Fibroblast of skin of right quadriceps (primary cell): ENCODE measurements at places on chromosomes 12 and 14.

DNA sequence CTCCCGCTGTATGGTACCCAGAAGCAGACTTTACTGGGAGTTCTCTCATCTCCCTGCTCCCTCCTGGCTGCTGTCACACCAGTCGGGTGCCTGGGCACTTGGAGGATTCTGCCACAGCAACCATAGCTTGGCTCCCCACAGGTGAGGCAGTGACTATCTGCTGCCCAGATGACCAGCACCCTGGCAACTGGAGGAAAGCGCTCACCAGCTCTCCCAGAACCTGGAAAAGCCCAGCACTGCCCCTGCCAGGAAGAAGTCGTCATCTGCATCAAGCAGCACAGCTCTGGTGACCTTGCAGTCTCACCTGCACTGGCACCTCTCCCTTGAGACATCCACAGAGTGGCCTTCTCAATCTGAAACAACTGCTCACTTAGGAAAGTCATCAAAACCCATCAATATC is 31.9 kb upstream of the TC2N start:
- no peak for DNase-seq

DNA sequence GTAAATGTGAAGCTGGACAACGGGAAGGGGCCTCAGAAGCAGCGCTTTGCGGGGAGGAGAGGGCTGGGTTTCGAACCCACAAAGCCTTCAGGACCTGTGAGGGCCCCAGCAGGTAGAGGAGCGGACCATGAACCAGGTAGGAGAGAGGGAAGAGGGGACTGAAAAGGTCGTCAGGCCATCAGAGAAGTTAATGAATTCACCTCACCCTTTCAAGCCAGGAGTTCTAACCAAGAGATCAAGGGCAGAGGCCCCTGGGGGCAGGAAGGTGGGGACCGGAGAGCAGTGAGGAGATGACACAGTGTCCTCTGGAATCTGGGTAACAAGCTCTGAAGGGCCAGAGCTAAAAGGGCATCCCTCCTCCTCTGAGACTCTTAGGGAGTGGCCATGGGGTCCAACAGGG is 19.4 kb downstream of the SERPINA1 start:
- no peak for DNase-seq

DNA sequence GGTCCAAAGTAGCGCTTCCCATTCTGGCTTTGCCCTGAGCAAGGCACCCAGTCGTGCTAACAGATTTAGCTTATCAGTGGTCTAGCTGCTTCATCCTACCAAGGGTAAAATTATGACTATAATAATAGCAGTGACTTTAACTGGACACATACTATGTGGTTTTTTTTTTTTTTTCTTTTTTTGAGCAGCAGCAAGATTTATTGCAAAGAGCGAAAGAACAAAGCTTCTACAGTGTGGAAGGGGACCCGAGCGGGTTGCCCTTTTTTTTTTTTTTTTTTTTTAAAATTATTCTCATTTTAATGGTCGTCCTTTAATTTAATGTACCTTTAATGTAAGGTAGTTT is 505 bp downstream of the HELB start:
- no peak for DNase-seq

- DNase-seq, result no peak
Observed at GRCh38 chr14:99041141-99041819, 230.7 kb downstream of the BCL11B start.

DNA sequence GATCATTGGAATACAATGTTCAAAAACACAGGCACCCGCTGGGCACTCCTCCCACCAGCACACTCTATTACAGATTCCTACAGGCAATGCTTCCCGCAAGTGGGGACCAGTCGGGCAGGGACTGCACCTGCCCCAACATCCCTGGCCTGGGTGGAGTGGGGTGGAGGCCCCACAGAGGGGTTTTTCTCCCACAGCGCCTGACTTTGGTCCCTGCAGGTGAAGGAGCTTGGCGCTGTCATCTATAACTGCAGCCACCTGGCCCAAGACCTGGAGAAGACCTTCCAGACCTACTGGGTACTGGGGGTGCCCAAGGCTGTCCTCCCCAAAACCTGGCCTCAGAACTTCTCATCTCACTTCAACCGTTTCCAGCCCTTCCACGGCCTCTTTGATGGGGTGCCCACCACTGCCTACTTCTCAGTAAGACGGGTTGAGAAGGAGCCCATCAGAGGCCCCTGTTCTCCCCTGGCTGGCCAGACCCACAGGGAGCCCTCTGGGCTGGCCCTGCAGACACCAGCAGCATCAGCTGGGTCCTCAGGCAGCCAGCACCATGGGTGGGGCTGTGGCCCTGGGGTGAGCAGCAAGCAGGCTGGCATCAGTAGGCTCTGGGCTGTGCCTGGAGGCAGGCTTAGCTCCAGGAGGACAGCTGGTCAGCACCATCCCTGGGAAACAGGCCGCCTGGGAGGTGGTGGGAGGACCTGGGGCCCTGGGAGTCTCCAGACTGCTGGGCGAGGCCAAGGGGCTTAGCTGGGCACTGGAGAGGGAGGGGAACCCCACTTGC is 6.0 kb downstream of the PLD4 start:
- no peak for DNase-seq

DNA sequence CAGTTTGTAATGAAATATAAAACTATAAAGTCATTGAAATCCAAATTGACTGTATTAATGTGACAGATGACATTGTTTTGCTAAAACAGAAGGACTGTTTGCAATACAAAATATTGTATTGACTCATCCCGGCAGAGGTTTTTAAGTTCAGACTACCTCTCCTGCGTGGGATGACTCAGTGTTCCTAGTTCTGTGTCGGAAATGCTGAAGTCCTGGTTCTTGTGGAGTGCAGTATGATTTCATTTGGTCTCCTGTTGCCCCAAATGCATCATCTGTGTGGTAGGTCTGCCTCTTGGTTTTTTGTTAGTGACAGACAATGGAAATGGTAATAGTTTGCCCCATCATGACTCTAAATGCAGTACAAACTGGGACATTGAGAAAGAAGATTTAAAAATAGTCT is 27.8 kb downstream of the PELI2 start:
- peak; percentile 64 for DNase-seq

DNA sequence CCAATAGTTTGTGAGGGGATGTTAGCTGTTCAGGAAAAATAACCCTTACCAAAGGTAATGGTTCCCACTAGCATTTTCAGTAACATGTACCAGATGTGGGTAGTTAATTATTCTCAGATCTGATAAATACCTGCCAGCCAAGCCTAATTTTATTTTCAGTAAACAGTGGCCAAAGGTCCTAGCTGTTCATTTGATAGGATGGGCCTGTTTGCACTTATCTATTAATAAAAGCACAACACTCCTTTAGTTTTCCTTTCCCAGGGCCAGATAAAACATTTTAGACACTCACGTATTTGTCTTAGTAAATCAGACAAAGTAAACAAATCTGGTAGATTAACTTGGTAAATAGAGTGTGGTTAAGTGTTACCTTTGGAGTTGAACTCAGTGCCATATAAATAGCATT is 345.1 kb downstream of the RAD51B start:
- no peak for DNase-seq

DNA sequence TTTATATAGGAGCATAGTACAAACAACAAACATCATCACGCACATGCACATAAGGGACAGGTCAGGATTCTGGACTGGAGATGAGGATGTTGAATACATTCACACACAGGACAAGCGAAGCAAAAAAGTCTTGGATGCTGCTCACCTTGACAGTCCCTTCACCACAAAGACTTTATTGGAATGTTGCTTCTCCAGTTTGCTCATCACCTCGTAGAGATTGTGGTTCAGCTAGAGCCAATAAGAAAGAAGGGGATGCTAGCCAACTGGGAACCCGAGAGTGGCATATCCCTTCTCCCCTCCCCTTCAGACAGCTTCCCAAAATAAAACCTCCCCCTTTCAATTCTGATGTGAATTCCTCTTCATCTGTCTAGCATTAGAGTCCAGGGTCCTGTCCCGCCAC is 25.4 kb upstream of the SMAGP start:
- DNase-seq, result no peak

DNA sequence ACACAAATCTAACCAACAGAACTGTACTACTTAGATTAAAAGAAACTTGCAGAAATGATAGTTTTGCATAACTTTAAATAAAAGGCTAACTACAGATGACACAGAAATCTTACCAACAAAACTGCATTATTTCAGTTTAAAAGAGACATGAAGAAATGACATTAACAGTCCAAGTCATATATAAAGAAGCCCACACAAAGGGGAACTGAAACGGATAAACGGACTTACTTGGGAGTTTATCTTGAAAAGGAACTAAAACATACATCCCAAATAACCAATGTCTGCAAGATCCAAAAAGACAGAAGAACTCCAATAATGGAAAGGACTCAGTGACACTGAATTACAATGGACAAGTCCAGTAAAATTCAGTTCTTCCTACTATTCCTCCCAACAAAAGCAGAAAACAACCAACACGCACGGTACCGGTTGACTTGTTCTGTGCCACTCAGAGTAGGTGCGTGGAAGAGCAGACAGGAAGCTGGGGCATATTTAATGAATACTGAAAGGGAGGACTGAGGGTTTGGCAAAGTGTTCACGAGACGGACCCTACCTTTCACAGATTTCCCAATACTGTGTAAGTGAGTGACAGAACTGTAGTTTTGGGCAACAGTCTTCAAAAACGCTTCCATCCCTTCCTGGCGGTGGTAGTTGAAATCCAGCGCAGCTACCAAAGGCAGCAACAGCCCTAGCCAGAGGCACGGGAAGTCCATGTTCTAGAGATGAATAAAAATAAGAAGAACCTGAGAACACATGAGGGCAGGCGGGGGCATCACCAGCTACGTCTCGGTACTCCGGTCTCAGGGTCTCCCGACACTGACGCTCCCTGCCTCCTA is 627 bp downstream of the CPM start:
- DNase-seq, result peak; percentile 7

DNA sequence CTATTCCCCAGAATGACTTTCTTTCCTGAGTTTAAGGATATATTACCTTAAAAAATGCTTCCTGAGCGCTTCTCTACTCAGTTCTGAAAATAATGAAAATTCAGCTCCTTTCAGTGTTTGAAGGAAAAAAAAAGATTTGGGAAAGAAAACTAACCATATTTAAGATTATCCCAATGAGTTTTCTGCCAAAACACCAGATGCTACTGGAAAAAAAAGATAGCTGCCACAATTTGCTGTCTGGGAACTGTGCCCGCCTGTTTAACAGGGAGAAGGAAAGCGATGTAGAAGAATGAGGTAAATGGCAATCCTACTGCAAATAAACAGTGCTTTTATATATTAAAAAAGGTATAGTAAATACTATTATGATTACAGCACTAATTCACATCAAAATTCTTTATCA is 367.6 kb upstream of the PRICKLE1 start:
- DNase-seq, result no peak

DNA sequence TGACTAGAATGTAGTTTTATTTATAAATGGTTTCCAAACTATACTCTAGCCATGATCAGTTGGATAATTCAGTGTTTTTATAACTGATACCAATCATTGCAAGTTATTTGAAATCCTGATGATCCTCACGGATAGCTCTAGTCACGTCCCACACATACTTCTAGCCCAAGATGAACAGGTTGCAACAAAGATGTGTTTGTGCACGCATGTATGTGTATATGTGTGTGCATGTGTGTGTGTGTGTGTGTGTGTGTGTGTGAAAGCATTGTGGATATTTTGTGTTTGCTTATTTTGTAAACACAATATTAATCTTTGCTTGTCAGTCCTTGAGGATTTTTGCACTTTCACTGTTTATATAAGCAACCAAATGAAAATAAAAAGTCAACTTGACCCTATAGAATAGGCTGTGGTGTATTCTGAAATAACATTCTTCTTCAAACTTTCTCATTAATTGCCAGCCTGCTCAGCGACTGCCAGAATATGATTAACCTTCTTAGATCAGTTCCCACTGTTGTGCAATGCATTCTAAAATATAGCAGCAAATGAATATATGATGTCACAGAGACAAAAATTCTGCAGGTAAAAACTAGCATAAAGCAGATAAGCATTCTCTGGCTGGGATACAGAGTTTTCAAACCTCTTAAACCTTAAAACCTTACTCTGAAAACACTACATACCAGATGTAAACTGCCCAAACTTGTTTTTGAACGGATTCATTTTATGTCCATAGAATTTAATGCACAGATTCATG is 48.8 kb upstream of the HIF1A start:
- DNase-seq, result peak; percentile 19

GRCh38 chr14:39843881-39844280 is 411.6 kb upstream of the FBXO33 start:
- DNase-seq, result no peak

DNA sequence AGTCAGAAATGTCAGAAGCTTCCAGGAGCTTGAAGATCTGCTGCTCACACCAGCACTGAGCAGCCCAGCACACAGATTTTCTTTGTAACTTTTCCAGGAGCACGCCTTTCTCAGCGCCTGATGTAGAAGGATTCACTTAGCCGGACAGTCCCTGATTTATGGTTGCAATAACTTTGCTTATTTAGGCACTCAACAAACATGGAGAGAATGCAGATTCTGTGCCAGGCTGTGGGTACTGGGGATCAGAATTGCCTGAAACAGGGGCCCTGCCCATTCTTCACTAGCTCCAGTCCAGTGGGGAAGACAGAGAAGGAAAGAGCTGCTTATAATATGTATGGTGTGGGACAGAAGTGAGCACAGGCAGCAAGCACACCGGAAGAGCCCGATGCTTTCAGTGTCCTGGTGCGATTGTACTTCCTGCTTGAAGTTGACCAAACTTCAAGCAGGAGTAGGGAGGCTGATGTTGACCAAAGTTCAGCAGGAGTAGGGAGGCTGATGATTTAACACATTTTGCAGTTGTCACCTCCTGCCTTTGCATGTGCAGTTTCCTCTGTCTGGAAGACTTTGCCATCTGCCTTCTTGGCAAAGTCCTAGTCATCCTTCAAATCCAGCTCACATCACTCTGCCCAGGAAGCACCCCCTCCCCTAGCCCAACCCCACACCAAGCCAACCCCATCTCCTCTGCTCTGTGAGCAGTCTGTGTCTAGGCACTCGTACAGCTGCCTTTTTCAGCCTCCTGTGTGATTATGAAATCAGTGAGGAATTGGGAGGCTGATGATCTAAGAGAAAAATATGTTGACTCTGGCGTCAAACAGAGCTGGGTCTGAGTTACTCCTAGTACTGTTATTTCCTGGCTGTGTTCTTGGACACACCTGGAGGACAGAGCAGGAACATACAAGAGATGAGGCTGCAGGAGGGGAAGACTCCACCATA is 12.0 kb upstream of the PRIMA1 start:
- no peak for DNase-seq

DNA sequence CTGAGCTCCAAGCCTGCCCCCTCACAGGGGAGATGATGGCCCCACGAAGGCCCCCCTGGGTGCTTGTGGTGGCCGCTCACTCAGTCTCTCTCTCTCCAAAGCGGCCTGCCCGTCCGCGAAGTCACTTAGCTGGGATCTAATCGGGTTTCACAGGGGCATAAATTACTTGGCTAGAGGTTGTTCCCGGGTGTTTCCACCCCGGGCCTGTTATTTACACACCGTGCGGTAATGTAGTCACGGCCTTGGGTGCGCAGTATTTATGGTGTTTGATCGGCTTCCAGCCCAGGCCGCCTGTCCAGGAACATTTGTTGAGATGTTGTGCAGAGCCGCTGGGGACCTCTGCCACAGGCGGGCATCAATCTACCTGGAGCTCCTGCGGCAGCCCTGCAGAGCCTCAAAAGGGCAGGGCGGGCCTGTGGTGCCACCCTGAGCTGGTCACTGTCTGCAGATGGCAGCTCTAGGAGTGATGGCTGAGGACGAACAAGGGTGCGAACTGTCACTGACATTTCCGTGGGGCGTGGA is 91.2 kb downstream of the KIF26A start:
- DNase-seq, result no peak
